Activated CD8-positive, alpha-beta memory T cell treated with anti-CD3 and anti-CD28 coated beads, Interleukin-2, amount 50 U/mL, for 48 hours (primary cell): ENCODE measurements at places on chromosomes 7 and 10.
A peak's percentile ranks its signal among the peaks of the same experiment; 100 is the strongest.

DNA sequence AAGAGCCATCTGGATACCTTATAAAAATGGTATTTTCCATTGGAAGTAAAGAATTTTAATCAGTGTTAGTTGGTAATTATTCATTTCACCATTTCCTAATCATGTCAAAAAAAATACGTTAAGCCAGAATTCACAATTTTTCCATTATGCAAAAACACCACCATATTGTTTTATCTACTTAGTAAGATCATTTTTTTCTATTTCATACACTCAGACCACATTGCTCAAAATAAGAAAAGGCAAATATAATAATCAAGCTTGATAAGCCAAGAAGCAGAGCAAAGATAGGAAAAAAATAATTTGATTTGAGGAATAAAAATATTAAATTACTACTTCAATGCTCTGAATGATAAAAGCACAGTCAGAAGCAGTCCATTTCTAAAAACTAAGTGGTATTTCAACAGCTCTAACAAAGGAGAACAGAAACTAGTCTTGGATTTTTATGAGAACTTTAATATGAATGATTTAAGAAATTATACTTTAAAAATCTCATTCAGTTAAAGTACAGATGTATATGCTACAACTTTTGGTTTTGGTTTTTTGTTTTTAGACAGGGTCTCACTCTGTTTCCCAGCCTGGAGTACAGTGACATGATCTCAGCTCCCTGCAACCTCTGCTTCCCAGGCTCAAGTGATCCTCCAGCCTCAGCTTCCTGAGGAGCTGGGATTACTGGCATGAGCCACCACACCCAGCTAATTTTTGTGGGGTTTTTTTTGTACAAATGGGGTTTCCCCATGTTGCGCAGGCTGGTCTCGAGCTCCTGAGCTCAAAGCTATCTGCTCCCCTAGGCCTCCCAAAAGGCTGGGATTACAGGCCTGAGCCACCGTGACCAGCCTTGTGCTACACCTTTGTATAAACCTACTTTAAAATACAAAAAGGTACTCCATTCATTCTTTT is 46.6 kb downstream of the LRRN3 start:
- peak; percentile 63 for DNase-seq

DNA sequence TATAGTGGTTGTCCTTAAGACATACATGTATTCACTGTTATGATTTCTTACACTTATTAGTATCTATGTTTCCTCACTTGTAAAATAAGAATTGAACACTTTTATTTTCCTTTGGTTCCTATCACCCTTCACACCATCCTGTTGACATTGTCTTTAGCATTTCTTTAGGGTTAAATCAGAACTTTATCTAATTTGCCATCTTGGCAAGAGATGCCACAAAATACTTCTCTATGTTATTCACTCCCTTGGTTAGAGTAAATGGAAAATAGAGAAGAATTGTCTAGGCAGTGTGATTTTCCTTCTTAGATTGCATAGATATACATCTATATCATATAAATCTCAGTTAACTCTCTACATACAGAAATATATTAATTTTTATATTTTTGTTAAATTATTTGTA is 204.7 kb downstream of the SEMA3D start:
- DNase-seq = no peak

- no peak for DNase-seq
These were observed 19.8 kb downstream of the ERCC6 start for GRCh38 chr10:49518982-49519578.

DNA sequence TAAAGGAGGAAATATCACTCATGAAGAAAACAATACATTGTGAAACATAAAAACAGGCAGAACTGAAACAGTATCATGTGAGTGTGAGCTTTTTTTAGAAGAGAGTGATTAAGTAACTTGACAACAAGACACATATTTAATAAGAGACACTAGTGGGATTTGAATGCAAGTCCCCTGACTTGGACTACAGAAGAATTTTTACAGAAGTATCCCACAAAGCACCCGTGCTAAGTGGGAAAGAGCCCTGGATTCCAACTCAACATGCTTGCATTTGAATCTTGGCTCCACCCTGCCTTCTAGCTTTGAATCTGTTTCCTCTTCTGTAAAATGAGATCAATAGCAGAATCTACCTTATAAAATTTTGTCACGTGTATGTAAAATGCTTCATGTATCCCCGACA is 166.2 kb downstream of the ZNF365 start:
- no peak for DNase-seq

DNA sequence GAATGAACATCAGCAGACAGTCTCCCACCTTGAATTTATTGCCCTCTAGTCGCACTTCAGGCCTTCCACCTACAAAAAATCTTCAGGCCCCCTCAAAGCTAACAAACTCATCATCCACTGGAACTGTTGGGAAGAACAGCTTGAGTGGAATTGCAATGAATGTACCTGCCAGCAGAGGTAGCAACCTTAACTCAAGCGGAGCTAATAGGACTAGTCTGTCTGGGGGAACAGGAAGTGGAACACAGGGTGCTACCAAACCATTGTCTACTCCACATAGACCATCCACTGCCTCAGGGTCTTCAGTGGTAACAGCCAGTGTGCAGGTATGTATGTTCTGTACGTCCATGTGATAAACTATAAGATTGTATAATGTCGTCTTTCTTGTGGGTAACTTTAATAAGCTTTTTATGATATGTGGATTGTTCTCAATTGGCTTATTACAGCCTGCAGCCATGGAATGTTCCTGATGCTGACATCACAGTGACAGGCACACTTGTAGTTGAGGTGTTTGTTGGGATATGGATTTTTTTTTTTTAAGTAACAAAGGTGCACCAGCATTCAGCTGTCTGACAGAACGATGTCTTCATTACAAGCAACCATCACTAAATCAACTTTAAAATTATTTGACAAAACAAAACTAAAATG is 53.3 kb downstream of the UBN2 start:
- DNase-seq = no peak

- no peak for DNase-seq
These were observed 28.6 kb downstream of the PON3 start for GRCh38 chr7:95367606-95368005.

GRCh38 chr7:36951257-36951697 is 227.0 kb upstream of the AOAH start:
- no peak for DNase-seq

DNA sequence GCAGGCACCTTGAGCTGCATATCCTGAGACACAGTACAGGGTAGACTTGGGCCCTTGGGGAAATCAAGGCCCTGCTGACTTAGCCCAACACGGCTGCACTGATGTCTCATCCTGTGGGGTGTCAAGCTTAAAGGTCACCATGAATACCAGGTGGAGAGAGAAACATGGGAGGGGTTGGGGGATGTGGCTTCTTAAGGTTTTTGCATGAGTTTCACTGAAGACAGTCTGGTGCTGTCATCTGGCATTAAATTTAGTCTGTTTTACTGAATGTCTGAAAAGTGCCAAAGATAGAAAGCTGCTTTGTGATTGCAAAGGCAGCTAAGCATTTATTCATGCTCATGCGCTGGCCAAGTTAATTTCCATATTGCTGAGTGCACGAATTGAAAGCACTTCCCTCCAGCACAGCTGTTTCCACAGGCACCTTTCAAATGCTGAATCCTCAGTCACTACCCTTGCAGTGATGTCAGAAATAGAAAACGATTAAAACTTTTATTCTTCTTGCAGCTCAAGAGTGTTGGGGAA is 102.1 kb downstream of the OSBPL3 start:
- no peak for DNase-seq

GRCh38 chr10:61845196-61845949 is 56.1 kb upstream of the ARID5B start:
- DNase-seq = no peak

GRCh38 chr10:131444862-131445461 is 133.4 kb upstream of the TCERG1L start:
- no peak for DNase-seq

GRCh38 chr7:133854739-133855138 is 272.4 kb upstream of the LRGUK start:
- no peak for DNase-seq

DNA sequence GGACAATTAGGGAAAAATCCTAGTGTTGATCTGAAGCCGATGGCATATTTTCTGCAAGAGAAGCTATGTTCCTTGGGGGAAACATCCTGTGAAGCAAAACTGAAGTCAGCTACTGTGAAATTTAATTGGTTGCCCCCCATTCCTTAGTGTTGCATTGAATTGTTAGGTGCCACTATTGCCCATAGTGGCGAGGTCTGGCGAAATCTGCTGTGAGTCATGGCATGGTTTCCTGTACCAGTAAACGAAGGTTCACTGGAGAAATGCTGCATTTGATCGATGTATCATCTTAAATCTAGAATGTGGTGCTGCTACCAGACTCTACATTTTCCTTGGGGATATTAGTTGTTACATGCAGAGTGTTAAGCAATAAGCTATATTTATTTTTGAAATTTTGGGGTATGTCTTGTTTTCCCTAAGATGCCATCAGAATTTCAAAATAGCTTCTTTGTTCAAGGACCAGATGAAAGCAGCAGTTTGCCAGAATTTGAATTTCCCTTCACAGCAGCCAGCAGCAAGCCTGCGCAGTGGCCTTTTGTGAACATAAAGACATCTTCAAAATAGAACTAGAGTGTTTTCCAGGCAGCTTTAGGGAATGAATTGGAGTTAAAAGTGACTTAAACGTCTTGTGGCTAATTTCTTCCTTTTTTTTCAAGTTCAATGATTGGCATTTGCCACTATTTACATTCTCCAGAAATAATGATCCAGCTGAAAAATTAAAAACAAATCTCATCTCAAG is 348.6 kb upstream of the COBL start:
- DNase-seq = no peak

- DNase-seq = no peak
These were observed 650.2 kb downstream of the INHBA start for GRCh38 chr7:41052736-41053135.

- DNase-seq = no peak
These were observed 54.7 kb upstream of the SYPL1 start for GRCh38 chr7:106166651-106167342.

GRCh38 chr7:79692015-79692414 is 238.5 kb upstream of the MAGI2 start:
- no peak for DNase-seq

- no peak for DNase-seq
These were observed 9.7 kb downstream of the ABCA13 start for GRCh38 chr7:48180981-48181380.

GRCh38 chr7:1062296-1063294 is 18.2 kb downstream of the GPR146 start:
- DNase-seq = no peak

- DNase-seq = no peak
These were observed 24.9 kb downstream of the MBL2 start for GRCh38 chr10:52747694-52748093.

DNA sequence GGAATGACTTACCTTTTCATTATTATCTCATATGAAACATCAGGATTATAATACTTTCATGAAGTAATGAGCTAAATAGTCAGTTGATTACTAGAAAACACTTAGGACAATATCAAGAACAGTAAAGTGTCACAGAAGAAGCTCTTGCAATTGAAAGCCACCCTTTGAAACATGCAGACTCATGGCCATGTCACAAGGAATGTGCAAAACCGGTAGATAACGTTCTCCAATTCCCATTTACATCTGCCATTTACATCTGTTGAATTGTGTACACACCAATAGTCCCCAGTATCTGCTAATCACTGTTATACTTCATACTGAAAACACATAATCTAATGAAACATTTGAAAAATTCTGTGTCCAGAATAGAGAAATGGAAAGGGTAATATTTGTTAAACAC is 237.5 kb downstream of the CREB5 start:
- DNase-seq = no peak

DNA sequence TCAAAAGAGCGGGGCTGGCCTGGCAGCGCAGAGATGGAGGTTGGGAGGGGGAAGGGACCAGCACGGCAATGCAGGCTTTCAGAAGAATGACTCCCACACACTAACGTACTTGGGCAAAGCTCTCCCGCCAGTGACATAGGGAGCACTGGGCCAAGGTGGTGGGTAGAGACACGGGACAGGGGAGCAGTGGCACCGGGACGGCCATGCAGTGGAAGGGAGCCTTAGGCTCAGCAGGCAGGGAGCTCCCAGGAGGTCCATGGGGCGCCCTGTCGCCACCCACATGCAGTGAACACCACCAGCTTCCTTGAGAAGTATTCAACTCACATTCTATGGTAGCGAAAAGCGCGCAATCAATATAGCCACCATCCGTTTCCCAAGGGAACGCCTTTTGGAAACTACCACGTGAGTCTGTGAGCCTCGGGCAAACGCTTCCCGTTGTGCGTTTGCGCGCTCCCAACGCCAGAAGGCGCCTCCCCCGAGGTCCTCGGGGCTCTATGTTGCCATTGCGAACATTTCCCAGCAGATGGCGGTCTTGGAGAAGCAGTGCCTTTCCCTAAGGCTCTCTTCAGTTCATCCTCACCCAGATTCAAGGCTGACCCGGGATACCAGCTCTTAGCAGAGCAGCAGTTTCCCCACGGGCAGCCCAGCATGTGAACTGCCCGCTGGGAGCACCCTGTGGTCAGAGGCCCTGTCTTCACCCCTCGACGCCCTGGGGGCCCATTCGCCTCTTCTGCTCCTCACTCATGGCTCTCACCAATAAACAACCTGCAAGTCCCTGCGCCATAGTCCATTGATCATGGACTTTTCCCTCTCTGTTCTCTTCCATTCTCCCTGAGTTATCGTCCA is 16.4 kb upstream of the OPALIN start:
- DNase-seq = peak; percentile 83

DNA sequence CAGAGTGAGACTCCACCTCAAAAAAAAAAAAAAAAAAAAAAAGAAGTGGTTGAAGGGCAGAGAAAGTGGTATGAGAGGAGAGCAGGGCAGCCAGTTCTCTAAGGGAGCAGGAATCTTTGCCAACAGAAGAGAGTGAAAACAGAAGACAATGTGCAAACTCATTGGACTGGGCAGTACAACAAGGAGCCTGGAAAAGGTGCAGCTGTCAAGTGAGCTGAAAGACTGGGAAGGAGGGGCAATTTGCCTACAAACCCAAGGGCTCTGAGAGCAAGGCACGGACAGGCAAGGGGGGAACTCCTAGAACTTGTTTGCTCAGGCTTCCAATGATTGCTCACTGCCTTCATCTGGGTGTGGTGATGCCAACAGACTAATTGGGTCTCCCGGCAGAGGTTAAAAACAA is 9.5 kb downstream of the ACTR1A start:
- DNase-seq = no peak
